Non-pigmented ciliary epithelial cell (primary cell): ENCODE measurements at places on chromosomes 1 and 21.

DNA sequence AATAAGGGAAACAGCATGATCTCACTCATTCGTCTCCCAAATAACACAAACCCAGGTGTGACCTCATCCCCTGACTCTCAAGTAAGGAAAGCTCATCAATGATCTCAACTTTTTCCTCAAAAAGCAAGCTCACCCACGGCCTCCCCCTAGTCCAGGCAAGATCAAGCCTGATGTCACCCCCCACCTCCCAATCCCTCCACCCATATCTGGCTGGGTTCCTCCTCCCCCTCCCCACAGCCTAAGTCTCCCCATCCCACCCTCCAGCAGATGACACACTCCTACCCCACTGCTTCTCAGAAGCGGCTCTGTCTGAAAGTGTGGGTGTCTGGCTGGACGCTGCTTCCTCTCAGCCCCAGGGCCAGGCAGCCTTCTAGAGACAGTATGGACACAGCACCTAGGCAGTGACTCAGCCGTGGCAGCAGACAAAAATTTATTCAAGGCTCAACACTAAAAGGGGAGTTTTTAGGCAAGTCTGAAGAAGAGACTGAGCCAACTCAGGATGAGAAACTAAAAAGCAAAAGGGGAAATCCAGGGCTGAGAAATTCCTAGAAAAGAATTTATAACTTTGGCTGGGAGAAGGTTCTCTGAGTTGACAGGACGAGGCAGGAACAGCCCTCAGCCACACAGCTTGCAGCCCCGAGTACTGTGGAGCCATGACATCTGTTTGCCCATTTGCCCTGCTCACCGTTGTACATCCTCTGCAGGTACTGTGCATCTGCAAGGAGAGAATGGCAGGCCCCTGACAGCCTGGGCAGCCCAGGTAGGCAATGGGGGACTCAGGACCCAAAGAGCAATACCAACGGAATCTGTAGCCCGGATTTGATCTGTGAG lies 81.6 kb upstream of the LRRC8D start:
- peak; percentile 32 for DNase-seq

DNA sequence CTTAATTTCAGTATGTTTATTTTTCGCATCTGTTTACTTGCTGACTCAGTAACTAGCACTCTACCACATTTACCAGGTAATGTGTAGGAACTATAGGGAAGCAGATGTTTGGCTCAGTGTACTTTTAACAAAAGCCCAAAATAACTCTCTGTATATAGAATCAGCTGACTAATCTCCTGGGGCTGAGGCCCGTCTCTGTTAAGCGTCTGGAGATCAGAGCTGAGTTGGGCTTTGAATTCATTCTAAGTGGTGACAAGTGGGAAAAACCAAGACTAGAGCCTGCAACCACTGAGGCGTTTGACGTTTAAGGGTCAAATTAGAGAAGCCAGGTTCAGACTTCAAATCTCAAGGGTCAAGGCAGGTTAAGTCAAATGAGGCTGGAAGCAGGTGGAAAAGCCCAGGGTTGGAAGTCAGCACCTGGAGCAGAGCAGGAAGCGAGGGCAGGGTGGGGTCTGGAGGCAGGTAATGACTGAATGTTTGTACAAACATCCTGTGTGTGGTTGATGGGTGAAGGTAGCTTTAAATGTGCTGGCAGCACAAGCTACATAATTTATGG lies 56.8 kb upstream of the LYST start:
- DNase-seq: no peak

GRCh38 chr1:52533713-52534112 lies 19.2 kb downstream of the TUT4 start:
- DNase-seq: no peak

DNA sequence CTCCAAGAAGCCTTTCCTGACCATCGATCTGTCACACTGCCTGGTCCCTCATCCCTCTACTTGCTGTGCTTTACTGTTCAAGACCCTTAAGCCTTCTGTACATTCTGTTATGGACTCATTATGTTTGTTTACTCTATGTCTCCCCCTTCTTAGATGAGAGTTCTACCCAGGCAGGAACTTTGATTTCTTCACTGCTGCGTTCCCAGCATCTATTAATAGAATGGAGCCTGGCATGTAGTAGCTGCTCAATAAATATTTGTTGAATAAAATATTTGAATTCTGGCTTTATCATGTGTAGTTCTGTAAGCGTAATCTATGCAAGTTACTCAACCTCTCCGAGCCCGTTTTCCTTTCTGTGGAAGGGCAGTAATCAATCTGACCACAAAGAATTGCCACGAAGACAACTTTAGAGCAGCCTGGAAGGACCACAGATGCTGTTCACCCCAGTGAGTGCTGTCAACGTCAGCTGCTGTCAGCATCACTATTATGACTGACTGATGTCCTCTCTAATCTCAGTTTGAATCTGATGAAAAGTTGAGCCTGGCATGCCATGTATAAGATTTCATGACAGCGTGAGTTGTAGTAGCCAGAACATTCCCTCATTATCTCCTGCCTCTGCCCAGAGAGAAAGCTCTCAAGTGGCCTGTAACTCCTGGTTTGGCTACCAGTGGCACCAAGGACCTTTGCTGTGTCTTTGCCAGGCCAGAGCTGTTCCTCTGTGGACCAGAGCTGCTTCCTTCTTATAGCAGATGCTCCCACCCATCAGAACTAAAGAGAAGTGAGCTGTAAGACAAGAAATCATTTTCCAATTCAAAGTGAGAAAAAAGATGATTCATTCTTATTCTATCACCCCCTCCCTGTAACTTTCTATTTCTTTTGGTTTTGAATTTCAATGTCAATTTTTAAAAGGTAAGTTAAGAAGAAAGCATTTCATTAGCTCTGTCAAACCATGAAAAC lies 94.5 kb downstream of the PRDM2 start:
- no peak for DNase-seq

- no peak for DNase-seq
Measured at GRCh38 chr1:221823149-221823548, 81.3 kb upstream of the DUSP10 start.

DNA sequence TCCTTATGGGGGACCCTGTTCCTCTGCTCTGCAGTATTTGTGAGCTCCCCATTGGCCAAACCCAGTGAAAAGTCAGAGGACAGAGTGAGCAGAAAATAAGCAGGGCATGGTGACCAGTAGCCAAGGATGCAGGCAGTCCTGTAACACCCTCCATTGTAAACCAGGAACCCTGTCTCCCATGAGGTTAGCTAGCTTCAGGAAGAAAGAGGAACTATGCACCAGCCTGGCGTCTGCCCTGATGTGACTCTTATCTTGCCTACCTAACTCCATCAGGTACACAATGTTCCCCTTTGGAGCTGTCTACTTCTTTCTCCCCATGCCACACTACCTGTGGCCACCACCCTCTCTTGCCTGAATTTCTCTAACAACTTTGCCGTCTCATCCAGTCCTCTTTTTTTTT lies 119.2 kb downstream of the LRIG2 start:
- no peak for DNase-seq

DNA sequence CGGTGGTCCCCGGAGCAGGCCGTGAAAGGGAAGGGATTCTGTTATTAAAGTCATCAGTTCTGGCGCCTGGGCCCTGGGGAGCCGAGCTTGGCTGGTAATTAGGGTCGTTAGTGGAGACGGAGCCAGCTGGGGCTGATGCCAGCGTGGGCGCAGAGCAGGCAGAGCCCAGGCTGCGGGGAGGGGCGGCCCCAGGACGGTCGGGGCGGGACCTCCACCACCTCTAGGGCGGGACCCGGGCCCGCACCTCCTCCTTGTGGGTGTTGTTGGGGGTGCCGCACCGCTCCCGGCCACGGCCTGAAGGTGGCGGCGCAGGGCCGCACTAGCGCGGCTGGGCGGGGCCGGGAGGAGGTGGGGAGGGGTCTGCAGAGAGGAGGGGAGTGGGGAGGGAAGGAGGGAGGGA lies 470.6 kb downstream of the PTPRU start:
- no peak for DNase-seq

- no peak for DNase-seq
Measured at GRCh38 chr1:160066829-160067745, 2.9 kb downstream of the KCNJ10 start.

GRCh38 chr1:228735871-228736586 lies 750 bp downstream of the RHOU start:
- no peak for DNase-seq

- DNase-seq: no peak
Measured at GRCh38 chr1:103363008-103363365, 162.5 kb upstream of the RNPC3 start.

- DNase-seq: peak; percentile 98
Measured at GRCh38 chr1:44807364-44808062, 362 bp upstream of the DYNLT4 start.

- no peak for DNase-seq
Measured at GRCh38 chr1:66599346-66599745, 65.4 kb downstream of the SGIP1 start.

- DNase-seq: no peak
Measured at GRCh38 chr1:3438661-3439180, 15.7 kb upstream of the ARHGEF16 start.

GRCh38 chr1:20534659-20535417 lies 17.5 kb upstream of the FAM43B start:
- DNase-seq: no peak

DNA sequence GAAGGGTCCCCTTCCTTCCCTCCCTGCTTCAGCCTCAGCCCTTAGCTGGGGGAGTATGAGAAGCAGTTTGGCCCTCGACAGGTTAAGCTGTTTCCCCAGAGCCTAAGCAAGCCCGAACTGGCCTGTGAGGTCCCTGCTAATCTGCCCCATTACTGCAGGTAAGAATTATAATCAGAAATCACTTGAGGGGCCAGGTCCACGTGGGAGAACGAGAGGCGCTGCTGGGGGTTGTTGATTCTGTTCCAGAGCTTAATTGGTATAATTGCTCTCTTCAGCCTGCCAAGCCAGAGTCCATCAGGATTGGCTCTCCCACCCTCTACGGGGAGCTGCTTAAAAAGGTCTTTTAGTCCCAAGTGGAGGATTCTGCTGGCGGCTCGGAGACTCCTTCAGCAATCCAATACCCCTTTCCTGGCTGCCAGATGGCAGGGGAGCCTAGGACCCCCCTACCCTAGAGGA lies 70.8 kb downstream of the UBE2T start:
- no peak for DNase-seq

DNA sequence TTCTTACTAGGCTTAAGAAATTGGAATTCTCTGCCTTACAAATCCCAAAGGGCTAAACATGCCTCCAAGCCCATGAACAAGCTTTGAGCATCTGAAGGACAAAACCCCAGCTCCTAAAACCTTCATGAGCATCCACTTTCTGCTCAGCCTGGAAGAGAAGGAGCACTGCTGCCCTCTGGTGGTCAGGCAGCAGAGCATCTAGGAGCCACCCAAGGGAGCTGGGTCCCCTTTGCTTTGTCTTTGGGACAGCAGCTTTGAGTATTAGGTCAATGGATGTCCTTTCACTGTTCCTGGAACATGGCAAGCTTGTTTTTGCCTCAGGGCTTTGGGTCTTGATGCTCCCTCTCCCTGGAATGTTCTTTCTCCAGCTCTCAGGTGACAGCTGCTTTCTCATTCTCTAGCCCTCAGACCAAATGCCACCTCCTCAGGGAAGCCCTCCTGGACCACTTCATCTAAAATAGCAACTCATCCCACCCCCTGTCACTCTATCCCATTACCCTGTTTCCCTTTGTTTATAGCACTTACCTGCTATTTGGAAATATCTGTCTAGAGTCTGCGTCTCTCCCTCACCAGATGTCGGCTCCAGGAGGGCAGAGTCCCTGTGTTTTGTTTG lies 25.7 kb downstream of the RAB7B start:
- peak; percentile 36 for DNase-seq

GRCh38 chr1:86069757-86070145 lies 86.8 kb downstream of the COL24A1 start:
- DNase-seq: no peak

- no peak for DNase-seq
Measured at GRCh38 chr1:63034256-63034655, 250.3 kb downstream of the ATG4C start.

GRCh38 chr21:35900539-35900938 lies 159.8 kb downstream of the SETD4 start:
- no peak for DNase-seq

DNA sequence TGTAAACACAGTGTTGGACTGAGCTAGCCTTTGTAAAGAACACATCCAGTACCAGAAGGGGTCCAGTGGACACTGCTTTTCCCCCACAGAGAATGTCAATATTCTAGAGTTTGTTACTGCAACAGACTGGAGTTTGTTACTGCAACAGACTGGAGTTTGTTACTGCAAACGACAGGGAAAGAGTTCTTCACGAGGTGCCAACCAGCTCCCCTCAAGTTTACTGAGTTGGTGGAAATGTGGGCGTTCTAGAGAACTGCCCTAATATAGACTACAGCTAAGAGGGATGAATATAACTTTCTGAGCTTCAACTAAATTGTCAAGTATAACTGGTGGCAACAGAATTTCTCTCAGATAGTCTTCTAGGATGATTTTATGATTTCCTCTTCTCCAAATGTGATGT lies 73.8 kb upstream of the NEK2 start:
- no peak for DNase-seq

GRCh38 chr1:248848602-248849001 lies 10.3 kb downstream of the ZNF692 start:
- DNase-seq: no peak

GRCh38 chr21:43300496-43301408 lies 126.2 kb downstream of the SIK1 start:
- no peak for DNase-seq

GRCh38 chr1:21852282-21853130 lies 40.4 kb downstream of the LDLRAD2 start:
- DNase-seq: no peak

DNA sequence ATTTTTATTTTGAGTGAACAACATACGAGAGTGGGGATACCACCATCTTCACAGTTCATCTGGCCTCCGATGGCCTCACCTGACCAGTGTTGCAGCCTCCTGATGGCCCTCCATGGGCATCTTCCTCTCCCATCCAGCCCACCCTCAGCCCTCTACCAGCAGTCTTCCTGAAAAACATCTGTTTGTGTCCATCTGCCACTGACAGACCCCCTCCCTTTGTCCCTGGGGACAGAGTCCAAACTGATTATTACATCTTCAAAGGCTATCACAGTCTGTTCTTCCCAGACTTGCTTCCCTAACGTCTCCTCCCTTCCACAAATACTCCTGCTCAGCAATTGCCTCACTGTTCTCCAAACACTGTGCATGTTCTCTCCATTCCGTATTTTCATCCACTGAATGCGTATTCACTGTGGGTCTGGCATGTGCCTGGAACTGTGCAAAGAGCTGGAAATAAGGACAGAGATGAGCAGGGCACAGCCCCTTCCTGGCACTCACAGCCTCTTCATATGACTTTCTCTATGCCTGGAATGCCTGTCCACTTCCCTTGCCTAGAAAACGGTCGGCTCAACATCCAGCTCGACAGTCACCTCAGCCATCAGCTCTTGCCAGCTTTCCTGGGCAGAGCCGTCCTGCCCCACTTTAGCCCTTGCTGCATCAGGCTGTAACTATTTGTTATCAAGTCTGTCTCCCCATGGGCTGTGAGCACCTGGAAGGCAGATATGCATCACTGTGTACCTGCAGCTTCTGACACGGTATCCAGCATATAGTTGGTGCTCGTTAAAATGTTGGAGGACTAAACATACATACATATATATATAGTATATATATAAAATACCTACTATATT lies 8.3 kb upstream of the ATF3 start:
- DNase-seq: no peak

GRCh38 chr1:152347116-152347728 lies 12.6 kb downstream of the FLG2 start:
- DNase-seq: peak; percentile 10
